ENCODE measurements at places on chromosomes 5 and 9. TPM values are rescaled to one million over a fixed set of nuclear protein-coding genes. Genes with fewer than 3 reads are reported as not detected.

The BTF3 gene
- total RNA-seq = 292 TPM

The GPRIN1 gene
- total RNA-seq = 2.7 TPM

The FAM78A gene
- total RNA-seq = not detected

The ZNF618 gene
- 0.39 TPM for total RNA-seq

The FAM151B gene
- 5.1 TPM for total RNA-seq

The LARP1 gene
- total RNA-seq = 71.8 TPM

The RNF208 gene
- not detected for total RNA-seq

The KCTD16 gene
- total RNA-seq = 0.65 TPM

Measured in placental epithelial cell (primary cell).